HuH-7.5 (cell line): ENCODE measurements at places on chromosomes 3 and 15.

DNA sequence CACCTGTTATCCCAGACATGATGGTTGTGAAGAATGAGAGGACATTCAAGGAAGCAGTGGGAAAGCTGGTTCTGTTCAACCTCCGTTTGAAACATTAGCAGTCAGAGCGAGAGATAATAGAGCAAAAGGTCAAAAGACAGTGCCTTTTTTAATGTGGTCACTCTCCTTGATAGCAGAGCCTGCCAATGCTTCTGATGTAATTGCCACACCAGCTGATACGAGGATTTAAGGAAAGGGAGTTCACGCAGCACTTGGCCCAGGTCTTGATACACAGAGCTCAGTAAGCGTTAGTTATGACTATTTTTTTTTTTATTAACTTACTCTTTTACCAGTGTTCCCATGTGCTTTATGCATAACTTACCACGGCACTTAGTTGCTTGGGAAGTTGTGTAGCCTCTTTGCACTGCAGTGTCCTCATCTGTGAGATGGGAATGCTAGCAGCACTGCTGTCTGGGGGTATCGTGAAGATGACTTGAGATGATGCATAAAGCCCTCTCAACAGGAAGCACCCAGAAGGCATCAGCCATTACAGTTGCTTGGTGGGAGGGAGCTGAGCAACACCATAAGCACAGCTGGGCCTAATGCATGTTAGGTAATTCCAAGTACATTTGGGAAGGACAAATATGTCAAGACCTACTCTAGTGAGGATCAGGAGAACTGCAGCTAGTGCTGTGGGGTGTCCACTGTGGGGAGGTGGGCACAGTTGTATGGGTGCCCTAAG, 123.3 kb upstream of the RASGRP1 start:
- no peak for DNase-seq

DNA sequence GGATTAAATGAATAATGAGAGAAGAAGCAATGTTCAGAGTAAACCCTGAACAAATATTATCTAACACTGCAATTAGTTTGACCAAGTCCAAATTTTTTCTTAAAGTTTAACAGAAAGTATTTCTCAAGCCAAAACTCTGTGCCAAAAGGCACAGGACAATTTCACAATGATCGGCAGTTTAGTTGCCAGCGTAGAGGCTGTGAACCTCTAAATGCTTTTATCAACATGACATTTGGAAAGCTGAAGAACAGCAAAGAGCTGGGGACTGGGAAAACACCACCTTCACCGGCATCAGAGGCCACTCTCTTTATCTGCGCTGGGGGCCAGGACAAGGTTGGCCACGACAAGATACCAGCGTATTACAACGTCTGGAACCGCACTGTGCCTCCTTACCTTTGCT, 125.6 kb downstream of the ADAMTS17 start:
- DNase-seq = no peak

- DNase-seq = no peak
Measured at GRCh38 chr3:17738921-17739320, 3.5 kb downstream of the TBC1D5 start.

- no peak for DNase-seq
Measured at GRCh38 chr3:10437272-10437994, 68.0 kb downstream of the ATP2B2 start.

- no peak for DNase-seq
Measured at GRCh38 chr3:195908694-195909581, 587 bp upstream of the TNK2 start.

DNA sequence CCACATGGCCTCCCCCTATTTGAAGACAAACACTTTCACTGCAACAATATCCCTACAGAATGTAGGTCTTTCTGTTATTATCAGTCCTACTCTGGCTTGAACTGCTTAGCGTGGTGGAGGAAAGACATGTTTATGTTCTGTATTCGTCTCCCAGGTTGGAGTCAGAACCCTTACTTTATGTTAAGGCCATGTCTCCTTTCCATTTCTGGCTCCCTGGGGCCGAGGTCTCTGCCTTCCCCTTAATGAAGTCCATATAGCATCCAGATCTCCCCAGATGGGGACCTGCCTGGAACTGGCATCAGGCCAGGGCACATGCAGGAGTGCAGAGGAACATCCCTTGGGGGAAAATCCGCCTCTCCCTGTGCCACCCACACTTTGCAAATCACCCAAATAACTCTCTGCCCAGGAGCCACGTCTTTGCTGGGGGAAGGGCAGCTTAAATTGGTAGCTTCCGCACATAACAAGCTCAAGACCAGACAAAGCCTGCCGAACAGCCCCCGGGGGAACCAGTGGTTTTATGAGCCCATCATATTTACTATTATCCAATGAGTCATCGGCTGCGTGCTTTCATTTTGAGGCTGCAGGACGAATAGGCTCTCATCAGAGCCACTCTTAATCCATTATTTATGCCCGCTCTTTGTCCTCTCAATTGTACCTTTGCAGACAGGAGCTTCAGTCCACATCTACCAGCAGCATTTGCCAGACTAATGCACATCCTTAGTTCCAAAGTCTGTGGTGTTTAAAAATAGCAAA, 237.0 kb downstream of the UACA start:
- no peak for DNase-seq

DNA sequence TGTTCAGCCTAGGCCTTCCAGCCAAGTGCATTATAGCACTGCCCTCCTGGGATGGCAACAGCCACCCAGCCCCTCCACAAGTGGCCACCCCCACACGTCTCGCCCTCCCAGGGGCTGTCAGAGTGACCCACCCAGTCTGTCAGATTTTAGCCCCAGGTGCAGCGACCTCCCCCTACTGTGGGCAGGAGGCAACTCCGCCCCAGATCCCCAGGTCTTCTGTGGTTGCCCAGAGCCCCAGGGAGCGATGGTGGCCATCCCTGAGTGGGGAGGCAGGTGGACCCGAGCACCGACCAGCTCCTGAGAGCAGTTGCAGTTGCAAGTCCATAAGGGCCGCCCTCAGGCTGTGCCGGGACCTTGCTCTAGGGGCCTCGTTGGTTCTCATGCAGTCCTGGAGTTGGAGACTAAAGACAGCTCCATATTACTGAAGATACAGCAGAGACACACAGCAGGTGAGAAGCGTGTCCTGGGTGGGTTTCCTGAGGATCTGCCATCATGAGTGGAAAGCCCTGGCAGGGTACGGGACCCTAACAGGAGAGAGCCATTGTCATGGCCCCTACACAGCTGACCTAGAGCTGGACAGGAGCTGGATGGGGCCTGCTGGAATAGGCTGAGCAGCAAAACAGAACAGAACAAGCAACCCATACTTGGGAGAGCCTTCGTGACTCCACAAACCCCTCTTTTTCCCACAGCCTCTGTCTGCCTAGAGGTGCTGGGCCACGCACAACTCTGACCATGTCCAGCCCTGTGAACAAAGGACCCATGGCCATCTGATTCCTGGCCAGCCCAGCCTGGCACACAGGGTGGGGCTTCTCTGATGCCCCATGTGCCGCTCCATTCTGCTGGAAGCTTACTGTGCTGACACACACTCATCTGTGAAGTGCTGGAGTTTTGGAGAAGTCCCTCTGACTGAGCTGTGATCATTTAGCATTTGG, 110.3 kb upstream of the ALDH1A3 start:
- no peak for DNase-seq

DNA sequence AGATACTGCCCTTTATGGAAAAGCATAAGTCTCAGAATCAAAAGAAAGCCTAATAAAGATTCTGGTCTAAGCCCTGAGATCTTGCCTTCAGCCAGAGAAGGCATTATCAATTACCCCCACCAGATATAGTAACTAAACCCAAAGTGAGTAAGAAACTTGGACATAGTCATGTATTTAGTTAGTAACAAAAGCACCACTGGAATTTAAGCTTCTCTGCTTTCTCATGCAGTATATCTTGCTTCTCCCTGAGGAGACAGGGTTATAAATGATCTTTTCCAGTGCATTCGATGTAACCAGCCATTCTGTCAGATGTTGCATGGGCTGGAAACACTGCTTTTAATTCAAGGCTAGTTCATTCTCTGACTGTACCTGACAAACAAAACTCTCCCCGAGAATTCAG, 946.7 kb downstream of the NAALADL2 start:
- no peak for DNase-seq

DNA sequence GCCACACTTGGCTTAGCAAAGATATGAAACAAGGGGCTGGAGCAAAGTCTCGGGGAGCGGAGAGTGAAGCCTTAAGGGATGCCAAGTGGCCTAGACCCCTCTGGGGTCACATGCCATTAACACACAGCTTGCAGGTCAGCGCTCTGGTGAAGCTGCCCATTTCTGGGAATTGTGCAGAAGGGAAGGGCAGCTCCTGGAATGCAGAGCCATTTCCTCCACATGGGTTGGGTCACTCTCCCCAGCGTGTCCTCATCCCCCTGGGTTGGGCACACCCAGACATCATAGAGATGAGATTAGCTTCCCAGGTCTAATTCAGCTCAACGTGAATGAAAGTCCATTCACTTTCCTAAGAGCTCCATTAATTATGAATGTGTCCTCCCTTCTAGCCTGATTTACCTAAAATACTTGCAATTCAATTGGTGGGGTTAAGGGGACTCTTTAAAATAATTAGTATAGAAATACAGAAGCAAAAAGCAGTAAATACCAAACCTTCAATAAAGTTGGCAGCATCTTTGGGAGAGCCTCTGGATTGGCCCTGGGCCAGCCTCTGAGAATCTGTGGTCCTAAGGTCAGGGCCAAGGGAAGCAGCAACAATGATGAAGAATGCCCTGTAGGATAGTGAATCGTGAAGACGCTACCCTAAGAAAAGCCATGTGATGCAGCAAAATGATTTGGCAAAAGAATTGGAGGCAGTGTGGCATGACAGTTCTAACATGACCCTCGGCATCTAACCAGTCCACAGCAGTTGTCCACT, 17.8 kb downstream of the MRAS start:
- DNase-seq = no peak

DNA sequence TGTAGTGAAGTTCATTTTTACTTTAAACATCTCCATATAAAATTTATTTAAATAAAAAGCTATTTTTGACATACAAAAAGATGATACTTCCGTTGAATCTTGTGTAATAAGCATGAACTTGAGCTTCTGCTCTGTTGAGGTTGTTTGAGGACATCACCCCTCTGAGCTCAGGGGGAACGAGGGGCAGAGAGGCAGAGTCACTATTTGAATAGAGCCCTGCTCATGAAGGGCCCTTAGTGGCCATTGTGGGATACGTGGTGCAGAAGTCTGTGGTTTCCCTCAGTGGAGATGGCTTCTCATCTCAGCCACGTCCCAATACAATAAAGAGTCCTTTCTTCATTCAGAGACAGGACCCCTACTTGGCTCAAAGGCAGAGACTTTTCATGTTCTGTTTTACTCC, 10.6 kb downstream of the CEMIP start:
- DNase-seq = no peak

GRCh38 chr3:135154186-135154585, 359.1 kb downstream of the EPHB1 start:
- no peak for DNase-seq

- DNase-seq = no peak
Measured at GRCh38 chr3:133463347-133463860, 63.5 kb downstream of the BFSP2 start.

DNA sequence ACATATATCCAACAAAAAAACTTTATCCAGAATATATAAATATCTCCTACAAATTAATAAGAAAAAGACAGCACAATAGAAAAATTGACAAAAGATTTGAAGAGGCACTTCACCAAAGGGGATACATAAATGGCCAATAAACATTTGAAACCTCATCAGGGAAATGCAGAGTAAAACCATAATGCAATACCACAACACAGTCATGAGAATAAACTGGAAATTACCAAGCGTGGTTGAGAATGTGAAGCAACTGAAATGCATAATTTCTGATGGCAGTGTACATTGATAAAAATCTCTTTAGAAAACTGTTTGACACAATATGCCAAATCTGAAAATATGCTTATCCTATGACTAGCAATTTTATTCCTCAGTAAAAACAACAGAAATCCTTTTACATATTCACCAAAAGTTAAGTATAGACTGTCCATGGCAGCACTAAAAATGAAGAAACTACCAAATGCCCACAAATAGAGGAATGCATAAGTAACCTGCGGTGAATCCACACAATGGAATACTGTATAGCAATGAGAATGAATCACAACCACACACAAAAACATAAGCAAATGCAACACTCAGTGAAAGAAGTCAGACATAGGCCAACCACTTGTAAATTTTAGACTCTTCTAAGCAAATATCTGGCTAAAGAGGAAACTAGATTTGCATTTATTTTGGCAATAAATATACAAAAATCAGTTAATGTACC, 7.9 kb downstream of the LYZL4 start:
- DNase-seq = no peak

- DNase-seq = no peak
Measured at GRCh38 chr15:49848282-49848724, 227.5 kb downstream of the DTWD1 start.
